ENCODE measurements at places on chromosomes 1 and 21. TPM values are rescaled to one million over a fixed set of nuclear protein-coding genes. Genes with fewer than 3 reads are reported as not detected.

DNA sequence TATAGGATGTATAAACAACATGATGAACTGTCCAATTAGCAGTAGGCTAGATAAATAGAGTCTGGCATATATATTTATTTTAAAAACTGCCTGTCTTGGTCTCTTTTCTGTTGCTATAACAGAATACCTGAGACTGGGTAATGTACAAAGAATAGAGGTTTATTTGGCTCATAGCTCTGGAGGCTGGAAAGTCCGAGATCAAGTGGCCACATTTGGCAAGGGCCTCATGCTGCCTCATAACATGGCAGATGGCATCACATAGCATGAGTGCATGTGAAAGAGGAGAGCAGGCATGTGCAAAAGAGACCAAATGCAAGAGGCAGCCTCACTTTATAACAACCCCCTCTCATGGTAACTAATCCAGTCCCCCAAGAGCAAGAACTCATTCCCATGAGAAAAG, 6.0 kb downstream of the STYXL2 start:
- peaks cover 56% of the 10 kb centered on the region for H3K4me1 ChIP-seq
- no peak for DNase-seq

- H3K27ac ChIP-seq = no peak overlapping the region
- no peaks in the 10 kb centered on the region for H3K27me3 ChIP-seq
- peak; percentile 39 for DNase-seq
- no peaks in the 10 kb centered on the region for H3K4me1 ChIP-seq
Measured at GRCh38 chr21:45508607-45509565, 33.4 kb downstream of the SLC19A1 start.

CNR2 gene
- total RNA-seq = not detected

DNA sequence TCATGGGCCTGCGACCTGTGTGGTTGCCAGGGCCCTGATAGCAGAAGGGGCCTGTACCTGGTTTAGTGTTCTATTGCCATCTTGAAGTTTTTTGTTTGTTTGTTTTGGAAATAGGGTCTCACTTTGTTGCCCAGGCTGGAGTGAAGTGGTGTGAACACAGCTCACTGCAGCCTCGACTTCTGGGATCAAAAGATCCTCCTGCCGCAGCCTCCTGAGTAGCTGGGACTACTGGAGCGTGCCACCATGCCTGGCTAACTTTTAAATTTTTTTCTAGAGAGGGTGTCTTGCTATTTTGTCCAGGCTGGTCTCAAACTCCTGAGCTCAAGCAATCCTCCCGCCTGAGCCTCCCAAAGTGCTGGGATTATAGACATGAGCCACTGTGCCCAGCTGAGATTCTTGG, 72.9 kb downstream of the UBE2T start:
- H3K36me3 ChIP-seq = no peaks in the 10 kb centered on the region
- H3K4me1 ChIP-seq = no peaks in the 10 kb centered on the region
- H3K27ac ChIP-seq = no peak overlapping the region
- DNase-seq = no peak
- no peak overlapping the region for H3K4me3 ChIP-seq
- H3K27me3 ChIP-seq = peaks cover 14% of the 10 kb centered on the region

DNA sequence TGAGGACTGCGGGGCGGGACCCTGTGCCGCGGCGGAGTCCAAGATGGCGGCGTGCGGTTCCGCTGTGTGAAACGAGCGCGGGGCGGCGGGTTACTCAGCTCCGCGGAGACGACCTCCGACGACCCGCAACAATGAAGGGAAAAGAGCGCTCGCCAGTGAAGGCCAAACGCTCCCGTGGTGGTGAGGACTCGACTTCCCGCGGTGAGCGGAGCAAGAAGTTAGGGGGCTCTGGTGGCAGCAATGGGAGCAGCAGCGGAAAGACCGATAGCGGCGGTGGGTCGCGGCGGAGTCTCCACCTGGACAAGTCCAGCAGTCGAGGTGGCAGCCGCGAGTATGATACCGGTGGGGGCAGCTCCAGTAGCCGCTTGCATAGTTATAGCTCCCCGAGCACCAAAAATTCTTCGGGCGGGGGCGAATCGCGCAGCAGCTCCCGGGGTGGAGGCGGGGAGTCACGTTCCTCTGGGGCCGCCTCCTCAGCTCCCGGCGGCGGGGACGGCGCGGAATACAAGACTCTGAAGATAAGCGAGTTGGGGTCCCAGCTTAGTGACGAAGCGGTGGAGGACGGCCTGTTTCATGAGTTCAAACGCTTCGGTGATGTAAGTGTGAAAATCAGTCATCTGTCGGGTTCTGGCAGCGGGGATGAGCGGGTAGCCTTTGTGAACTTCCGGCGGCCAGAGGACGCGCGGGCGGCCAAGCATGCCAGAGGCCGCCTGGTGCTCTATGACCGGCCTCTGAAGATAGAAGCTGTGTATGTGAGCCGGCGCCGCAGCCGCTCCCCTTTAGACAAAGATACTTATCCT, 430 bp downstream of the RBM15 start:
- no peaks in the 10 kb centered on the region for H3K27me3 ChIP-seq
- DNase-seq = peak; percentile 76
- H3K4me1 ChIP-seq = peaks cover 51% of the 10 kb centered on the region
- peak overlapping the region; percentile 97 for H3K27ac ChIP-seq
- peaks cover 20% of the 10 kb centered on the region for H3K36me3 ChIP-seq
- H3K4me3 ChIP-seq = peak overlapping the region; percentile 93

SPATA17 gene
- total RNA-seq = not detected

- no peaks in the 10 kb centered on the region for H3K27me3 ChIP-seq
- no peak for DNase-seq
- H3K4me3 ChIP-seq = no peak overlapping the region
- H3K27ac ChIP-seq = no peak overlapping the region
Measured at GRCh38 chr1:227343727-227344551, 25.6 kb upstream of the CDC42BPA start.

GRCh38 chr1:6621429-6622391, 3.0 kb upstream of the THAP3 start:
- no peak overlapping the region for H3K4me3 ChIP-seq
- DNase-seq = no peak
- H3K27ac ChIP-seq = no peak overlapping the region
- H3K27me3 ChIP-seq = no peaks in the 10 kb centered on the region
- H3K4me1 ChIP-seq = peaks cover 10% of the 10 kb centered on the region

GRCh38 chr1:191528275-191528674, 630.0 kb upstream of the RGS18 start:
- DNase-seq = no peak
- no peaks in the 10 kb centered on the region for H3K4me1 ChIP-seq
- H3K27ac ChIP-seq = no peak overlapping the region
- no peaks in the 10 kb centered on the region for H3K36me3 ChIP-seq
- H3K27me3 ChIP-seq = no peaks in the 10 kb centered on the region

DNA sequence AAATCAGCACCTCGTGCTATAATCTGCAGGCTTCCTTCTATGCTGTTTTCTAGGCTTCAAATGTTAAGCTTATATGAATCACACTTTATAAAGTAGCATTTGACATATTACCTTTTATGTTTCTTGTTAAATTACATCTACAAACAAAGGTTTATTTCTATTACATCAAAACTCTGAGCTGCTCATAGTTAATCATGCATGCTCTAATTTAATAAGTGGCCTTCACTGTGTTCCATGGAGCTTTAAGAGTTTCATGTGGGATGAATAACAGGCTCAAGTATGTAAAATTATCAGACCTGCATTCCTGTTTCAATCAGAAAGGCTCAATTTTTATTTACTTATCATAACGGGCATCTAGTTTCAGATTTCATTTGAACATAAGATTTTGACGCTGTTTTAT, 13.0 kb downstream of the SLC19A2 start:
- peaks cover 11% of the 10 kb centered on the region for H3K4me1 ChIP-seq
- peaks cover 66% of the 10 kb centered on the region for H3K36me3 ChIP-seq
- H3K4me3 ChIP-seq = no peak overlapping the region
- no peak for DNase-seq

DNA sequence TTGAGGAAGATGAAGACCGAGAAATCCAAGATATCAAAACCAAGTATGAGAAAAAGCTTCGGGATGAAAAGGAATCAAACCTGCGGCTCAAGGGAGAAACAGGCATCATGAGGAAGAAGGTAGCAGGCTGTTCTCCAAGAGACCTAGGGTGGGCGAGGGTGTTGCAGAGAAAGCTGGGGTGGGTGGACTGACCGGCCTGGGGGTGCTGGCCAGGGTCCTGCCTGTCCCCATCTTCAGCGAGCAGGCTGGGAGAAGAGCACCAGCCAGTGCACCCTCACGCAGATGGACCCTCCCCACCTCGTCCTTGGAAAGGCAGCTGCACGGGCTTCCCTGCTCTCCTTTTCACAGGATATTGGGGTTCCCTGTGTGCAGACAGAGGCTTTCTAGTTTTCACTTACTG, 46.9 kb upstream of the TMEM125 start:
- H3K4me1 ChIP-seq = no peaks in the 10 kb centered on the region
- no peak overlapping the region for H3K27ac ChIP-seq
- no peak for DNase-seq
- H3K27me3 ChIP-seq = no peaks in the 10 kb centered on the region
- no peak overlapping the region for H3K4me3 ChIP-seq

GRCh38 chr1:205915354-205915990, 27.8 kb downstream of the SLC26A9 start:
- no peaks in the 10 kb centered on the region for H3K27me3 ChIP-seq
- DNase-seq = no peak
- H3K27ac ChIP-seq = peak overlapping the region; percentile 59
- H3K36me3 ChIP-seq = no peaks in the 10 kb centered on the region
- no peak overlapping the region for H3K4me3 ChIP-seq

All from psoas muscle (tissue), 8 donors.